ENCODE measurements at places on chromosomes 4 and X.

GRCh38 chr4:137125011-137125410, 407.3 kb downstream of the PCDH18 start:
- DNase-seq = no peak

GRCh38 chr4:15349531-15349935, 78.3 kb upstream of the C1QTNF7 start:
- no peak for DNase-seq

DNA sequence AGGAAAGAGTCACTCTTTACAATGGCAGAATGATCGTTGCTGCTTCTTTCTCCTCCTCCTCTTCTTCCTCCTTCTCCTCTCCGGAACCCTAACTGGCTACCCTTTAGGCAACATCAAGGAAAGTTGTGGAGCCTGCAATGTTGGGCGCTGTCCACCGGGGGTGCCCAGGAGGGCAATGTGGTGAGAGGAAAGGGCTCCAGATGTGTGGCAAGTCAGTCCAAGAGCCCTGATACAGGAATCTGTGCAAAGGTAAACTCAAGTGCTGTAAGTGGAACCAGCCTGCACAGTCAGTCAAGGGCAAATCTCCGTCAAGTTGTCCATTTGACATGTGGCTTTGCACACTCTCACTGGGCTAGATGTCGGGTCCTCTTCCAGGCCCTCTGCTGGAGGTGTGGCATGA, 2.8 kb downstream of the RTL5 start:
- DNase-seq = no peak

DNA sequence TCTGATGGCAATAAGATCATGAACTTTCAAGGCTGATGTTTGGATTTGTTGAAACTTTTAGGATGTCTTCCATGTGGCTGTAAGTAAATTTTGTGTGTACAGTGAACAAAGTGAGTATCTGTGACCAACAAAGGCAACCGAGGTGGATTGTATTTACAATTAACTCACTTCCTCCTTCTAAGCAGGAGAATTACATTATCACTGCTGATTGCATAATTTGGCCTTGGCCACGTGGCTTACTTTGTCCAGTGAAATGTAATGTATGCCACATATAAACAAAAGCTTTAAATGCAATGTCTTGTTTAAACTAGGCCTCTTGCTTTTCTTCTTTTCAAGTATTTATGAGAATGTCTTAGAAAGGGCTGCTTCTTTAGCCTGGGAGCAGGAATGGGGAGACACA, 66.3 kb upstream of the MAD2L1 start:
- DNase-seq = no peak

DNA sequence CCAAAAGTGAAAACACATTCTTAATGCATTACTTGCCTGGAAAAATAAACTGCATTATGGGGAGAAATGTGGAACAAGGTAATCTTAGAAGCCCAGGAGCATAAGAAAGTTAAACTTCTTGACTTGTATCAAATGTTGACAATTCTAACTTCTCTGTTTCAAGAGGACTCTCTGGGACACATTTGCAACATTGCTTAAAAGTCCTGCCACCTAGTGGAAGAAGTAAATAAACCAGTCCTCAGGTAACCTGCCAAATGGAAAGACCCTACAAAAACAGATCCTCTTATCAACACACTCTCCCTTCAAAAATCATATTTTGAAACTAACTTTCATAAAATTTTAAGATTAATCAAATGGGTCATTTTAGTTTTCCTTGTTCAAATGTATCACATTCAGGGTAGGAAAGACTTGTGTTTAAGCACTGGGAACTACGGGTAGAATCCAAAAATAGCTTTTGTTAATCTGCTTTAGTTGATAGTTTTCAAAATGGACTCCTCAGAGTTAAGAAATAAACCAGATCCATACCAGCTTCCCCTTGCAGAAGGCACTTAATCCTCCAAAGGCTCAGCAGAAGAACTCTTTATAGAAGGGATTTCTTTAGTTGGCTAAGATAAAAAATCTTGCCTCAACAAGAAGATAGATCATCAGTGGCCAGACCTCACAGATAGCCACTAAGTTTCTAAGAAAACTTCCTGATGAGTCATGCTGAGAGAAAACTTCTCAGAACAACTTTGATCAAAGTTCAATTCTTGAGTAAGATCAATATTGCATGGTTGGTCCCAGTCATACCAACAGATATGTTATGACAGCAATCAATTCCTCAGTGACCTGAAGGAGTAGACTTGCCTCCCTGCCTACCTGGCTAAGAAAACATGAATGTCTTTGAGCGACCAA, 141.7 kb downstream of the HHIP start:
- no peak for DNase-seq

DNA sequence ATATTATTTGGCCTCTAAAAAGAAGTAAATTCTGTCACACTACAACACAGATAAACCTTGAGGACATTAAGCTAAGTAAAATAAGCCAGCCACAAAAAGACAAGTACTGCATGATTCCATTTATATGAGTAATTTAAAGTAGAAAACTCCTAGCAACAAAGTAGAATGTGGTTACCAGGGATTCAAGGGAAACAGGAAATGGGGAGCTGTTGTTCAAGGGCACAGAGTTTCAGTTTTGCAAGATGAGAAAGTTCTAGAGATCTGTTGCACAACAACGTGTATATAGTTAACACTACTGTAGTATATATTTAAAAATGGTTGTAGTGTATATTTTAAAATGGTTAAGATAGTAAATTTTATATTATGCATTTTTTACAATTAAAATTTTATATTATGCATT, 25.4 kb downstream of the SEC31A start:
- DNase-seq = no peak

DNA sequence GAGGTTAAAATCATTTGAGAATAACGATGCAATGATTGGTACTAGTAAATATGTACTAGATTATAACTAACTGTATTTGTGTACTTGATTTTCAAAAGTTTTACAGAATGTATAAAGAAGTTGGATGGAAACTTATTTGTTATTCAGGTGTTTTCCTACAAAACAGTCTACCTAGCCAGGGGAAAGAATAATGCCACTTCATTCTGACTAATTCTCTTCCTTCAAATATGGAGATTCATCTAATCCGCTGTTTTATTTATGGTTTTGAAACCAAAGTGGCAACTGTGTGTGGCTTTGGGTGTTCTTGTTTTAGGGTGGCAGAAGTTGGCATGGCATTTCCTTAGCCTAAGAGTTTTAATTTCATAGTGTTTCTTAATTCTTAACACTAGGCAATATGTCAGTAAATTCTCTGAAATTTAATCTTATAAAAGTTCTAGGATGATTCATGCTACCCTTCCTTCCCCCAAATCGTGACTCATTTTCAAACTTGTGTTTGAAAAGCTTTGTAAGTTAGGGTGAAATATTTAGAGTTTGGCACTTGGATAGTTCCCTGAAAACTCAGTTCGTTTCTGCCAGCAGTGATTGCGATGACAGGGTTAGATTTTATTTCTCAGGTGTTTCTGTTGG, 62.6 kb downstream of the DCLK2 start:
- DNase-seq = no peak

Data from activated CD4-positive, CD25-positive, alpha-beta regulatory T cell treated with anti-CD3 and anti-CD28 coated beads, Interleukin-2, amount 50 U/mL, for 72 hours (primary cell).